Stimulated activated CD4-positive, alpha-beta T cell treated with anti-CD3 and anti-CD28 coated beads, Interleukin-1b, Interleukin-23, amount 100 ng/mL, for 24 hours (primary cell): ENCODE measurements at places on chromosomes 3 and 15.

DNA sequence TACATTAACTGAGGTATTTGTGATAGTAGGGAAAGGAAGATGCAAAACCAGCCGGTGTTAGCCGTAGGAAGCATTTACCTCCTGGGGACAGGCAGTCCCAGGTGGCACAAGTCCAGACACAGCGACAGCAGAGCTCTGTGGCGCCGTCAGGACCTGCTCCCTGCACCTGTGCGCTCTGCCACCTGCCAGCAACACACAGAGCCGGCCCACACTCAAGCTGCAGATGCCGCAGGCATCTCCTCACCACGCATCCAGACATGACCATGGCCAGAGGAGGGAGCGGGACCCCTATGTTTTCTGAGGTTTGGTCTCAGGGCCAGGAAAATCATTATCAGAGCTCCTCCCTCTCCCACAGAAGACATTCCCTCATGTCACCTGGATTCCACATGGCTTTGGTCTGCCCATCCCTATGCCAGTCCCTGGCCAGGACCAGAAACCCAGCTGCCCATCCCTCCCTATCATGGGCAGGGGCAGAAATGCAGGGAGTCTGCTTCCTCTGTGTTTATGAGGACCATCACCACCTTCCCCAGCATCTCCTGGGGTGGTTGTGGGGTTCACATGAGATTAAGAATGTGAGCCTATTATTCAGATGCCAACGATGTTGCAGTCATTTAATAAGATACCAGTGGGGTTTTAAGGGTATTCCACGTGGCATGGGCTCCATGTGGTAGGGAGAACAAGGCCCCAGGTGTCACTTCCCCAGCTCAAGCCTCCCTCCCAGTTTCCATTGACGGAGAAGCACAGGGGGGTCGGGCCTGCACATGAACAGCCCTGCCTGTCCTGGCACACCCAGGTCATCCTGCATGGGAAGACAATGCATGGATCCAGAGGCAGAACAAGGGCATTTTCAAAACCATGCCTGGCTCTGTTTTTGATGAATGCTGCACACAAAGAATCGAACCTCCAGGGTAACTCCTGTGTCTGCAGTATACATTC is 251.1 kb downstream of the OCA2 start:
- no peak for DNase-seq

DNA sequence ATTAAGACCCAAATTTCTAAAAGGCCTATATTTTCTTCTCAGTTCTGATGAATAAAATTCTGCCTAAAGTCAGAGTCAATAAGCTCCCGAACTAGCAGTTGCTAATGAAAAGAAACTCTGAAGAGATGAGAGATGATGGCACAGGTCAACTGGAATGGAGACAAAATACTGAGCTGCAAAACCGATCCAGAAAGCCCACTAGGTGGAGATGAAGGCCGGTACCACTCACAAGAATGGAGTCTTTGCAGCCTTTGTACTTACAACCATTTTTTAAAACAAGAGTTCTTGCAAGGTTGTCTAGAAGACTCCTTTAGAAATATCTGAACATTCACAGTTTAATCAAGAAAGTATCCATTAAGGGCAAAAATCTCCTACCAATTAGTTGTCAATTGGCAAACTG is 119.9 kb upstream of the TJP1 start:
- no peak for DNase-seq

DNA sequence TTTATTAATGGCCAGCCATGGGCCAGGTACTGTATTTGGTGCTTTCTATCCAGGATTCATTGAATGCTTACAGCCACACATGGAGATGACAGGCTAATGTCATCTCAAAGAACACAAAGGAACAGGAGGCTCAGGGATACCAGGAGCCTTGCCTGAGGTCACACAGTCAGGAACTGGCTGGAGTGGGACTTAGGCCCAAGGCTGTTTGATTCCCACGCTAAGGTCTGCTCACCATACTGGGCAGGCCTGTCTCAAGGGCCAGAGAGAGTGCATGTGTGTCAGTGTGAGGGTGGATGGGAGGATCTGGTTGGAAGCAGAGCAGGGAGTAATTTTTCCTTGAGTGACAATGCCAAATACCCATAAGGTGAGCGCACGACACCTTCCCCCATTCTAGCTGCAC is 37.6 kb downstream of the EPHB3 start:
- DNase-seq, result no peak

DNA sequence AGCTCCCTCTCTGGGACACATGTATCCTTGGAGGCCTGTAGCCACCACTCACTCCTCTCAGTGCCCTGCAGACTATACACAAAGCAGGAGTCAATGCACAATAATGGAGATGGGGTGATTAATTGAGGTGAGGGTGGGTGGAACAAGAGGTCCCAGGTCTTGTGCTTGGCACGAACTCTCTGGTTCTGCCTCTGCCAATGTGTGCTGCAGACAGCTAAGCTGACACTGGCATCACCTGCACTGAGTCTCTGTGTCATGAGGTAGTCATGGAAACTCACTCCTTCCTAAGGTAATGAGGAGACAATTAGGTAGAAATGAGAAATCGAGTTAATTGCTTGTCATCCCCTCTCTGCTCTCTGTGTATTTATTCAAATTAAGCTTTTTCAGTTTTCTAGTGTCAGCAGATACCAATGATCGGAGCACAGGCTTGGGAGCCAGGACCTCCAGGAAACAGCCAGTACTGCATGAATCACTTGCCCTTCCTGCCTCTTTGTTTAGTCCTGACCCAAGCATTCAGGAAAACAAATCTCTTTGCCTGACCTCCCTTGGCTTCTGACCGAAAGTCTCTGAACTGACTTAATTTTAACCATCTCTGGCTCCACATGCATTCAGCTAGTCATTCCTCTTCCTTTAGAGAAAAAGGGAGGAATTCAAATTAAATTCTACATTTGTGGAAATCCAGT is 56.7 kb downstream of the DRD3 start:
- DNase-seq, result no peak

DNA sequence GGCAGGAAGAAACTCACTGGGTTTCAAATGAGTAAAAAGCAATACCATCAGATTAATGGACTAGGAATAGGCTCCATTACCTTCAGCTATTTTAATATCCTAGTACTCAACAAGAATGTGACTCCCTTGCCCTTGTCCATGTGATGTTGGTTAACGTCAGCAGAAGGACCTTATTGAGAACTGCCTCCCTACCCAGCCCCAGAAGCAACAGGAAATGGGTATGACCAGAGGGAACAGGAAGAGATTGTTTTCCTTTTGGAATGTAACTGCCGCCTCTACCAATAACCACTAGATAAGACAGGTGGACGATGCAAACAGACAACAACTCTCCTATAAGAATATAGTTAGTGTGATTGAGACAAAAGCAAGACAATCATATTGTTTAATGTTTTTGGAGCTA is 10.4 kb upstream of the MME start:
- no peak for DNase-seq

- DNase-seq, result no peak
These were observed 79.6 kb downstream of the MLH1 start for GRCh38 chr3:37072892-37073291.

DNA sequence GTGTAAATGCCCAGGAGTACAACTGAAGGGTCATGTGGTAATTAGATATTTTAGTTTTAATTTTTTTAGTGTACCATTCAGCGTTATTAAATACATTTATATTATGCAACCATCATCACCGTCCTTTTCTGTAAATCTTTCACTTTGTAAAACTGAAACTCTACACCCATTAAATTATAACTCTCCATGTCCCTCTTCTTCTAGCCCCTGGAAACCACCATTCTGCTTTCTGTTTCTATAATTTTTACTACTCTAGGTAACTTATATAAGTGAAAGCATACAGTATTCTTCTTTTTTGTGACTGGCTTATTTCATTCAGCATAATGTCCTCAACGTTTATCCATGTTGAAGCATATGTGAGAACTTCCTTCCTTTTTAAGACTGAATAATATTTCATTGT is 48.1 kb downstream of the STXBP5L start:
- no peak for DNase-seq

DNA sequence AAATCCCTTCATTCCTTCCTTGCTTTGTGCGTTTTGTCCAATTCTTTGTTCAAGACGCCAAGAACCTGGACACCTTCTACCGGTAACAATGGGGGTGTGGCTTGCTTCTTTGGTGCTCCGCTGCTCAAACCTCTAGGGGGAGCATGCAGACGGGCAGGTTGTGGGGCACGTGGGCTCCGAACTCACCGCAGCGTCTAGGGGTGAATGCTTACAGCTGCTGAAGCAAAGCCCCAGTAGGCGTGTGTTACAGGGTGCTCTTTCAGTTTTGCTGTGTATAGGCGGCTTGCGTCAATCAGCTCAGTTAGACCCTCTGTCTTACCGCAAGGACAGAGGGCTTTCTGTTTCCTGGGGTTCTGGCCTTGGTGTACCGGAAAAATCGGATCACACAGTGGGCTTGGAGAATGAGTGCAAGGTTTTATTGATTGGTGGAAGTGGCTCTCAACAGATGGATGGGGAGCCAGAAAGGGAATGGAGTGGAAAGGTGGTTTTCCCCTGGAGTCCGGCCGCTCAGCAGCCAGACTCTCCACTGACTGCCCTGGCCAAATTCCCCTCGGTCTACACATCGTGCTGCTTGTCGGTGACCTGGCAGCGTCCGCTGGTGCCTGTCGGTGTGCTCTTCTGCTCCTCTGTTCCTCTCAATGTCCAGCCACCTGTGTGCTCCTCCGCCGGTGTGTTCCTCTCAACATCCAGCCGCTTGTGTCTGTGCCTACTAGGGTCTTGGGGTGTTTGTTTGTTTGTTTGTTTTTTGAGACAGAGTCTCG is 1.2 kb upstream of the LRRC34 start:
- DNase-seq, result peak; percentile 52

- DNase-seq, result peak; percentile 28
These were observed 1.5 kb upstream of the MYNN start for GRCh38 chr3:169771497-169772304.
